ENCODE measurements at places on chromosomes 16 and 17.

- DNase-seq: no peak
Measured at GRCh38 chr17:79843474-79843815, 4.2 kb upstream of the CBX4 start.

- no peak for DNase-seq
Measured at GRCh38 chr17:8073627-8074484, 13.7 kb downstream of the ALOX12B start.

DNA sequence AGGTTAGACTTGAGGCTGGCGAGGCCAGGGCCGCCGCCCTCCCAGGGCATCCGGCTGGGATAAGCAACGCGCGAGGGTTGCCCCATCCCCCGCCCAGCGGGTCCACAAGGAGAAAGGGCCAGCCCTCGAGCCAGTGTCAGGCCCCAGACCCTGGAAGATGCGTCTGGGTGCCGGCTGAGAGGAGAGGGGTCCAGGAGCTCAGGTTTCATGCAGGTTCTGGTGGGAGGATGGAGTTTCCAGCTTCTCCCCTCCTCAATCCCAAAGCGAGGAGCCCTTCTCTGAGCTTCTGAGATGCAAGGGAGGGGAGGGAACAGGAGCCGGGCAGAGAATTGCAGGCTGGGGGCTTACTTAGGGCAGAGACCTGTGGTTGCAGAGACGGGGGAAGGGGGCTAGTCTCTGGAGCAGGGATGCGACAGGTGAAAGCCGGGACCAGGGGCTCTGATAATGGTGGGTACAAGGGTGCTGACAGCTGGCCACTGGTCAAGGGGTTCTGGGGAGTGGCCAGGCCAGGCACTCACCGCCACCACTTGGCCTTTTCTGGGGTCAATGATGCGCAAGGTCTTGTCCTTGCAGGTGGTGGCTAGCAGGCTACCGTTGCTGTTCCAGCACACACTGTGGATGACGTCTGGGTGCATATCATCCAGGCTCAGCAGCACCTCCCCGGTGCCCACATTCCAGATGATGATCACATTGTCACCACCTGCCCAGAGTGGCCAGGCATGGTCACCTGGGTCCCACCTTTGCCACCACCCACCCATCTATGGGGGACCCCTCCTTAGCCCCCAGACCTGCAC is 4.2 kb downstream of the CORO6 start:
- DNase-seq: no peak

DNA sequence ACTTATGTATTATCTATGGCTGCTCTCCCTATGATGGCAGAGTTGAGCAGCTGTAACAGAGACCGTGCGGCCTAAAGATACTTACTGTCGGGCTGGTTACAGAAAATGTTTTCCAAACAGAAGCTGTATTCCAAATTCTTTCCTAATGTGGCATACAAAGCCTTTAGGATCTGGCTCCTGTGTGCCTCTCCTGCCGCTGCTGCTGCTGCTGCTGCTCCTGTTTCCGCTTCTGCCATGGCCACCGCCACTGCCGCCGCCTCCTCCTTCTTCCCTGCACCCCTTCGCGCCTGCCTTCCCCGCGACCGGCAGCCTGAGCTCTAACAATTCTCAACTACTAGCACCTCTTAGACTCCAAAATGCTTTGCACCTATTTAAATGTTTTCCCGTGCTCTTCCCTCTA is 263.9 kb upstream of the TBX2 start:
- DNase-seq: no peak

DNA sequence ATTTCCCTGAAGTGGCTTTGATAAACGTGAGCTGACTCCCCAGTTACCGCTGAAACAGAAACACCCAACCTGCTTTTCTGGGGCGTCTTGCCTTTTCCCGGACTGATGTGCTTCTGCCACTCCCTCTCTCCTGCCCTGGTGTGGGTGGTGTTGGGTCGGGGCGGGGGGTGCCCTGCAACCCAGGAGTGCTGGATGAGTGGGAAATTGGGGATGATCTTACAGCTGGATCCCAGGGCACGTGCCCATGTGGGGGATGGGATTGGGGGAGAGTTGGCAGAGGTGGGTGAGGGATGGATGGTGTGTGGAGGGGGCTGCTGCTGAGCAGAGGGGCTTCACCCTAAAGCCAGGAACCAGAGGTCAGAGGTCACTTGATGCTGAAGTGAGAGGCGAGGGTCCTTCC is 28.5 kb downstream of the PGS1 start:
- no peak for DNase-seq

DNA sequence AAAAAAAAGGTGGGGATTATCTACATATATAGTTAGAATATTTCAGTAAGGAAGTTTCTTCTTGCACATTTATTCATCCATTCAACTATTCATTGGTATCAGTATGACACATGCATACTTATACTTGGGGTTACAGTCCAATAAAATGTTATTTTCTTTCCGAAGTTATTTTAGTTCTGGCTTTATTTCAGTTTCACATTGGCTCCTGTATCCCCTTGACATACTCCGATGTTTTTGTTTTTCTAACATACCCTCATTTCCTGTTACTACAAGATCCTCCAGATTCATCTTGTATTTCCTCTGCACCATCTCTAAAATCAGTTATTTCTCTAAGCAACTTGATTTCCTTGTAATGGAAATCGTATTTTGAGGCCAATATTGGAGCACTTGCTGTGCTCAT is 435.5 kb upstream of the MON1B start:
- DNase-seq: no peak

DNA sequence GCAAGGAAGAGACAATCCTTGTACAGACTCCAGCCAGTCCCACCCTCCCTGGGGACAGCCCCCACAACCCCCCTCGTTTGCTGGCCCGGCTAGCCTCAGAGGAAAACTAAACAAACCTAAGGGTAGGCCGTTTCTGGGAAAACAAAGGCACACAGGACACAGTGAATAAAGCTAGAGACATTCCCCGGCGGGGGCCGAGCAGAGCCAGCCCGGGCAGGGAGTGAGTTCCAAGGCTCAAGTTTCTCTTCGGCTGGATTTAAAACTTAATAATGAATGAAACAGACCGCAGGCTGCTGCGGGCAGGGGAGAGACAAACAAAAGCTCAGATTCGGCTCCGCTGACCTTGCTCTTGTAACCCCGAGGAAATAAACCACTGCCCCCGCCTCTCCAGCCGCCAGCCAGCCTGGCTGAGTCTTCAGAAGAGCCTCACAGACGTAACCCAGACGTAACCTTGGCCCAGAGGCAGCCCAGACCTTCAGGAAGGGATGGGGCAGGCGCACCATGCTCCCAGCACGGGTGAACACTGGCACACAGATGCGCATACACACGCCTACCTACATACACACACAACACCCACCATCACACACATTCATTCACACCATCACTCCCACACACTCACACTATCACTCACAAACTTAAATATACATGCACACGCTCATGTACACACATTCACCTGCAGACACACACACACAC is 216.0 kb downstream of the ZNF423 start:
- peak; percentile 49 for DNase-seq

Measured in right lung (tissue), 10 donors.